NCI-H1436 treated with DMSO at 0.1 percent for 48 hours (cell line): ENCODE measurements at places on chromosomes 2 and 18.

- no peak for DNase-seq
Observed at GRCh38 chr18:37506001-37506400, 59.6 kb downstream of the CELF4 start.

DNA sequence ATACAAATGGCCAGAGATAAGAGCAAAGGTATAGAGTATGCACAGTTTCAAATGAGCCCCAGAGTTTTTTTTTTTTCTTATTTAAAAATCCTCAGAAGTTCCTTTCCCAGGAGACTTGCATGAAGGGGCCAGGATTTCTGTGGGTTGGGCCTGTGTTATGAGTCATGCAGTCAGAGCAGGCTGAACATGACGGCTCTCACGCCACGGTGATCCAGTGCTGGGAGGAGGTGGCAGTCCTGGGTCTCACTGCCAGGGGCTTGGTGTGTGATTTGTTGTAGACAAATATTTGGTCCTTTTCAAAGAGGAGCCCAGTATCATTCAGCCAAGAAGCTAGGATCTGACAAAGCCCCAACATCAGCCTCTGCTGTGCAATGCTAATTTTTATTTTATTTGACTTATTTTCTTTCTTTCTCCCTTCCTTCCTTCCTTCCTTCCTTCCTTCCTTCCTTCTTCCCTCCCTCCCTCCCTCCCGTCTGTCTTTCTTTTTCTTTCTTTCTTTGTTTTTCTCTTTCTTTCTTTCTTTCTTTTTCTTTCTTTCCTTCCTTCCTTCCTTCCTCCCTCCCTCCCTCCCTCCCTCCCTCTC lies 10.4 kb upstream of the KCNE4 start:
- DNase-seq = no peak

- no peak for DNase-seq
Observed at GRCh38 chr18:39786477-39786876, 2168.6 kb upstream of the PIK3C3 start.

DNA sequence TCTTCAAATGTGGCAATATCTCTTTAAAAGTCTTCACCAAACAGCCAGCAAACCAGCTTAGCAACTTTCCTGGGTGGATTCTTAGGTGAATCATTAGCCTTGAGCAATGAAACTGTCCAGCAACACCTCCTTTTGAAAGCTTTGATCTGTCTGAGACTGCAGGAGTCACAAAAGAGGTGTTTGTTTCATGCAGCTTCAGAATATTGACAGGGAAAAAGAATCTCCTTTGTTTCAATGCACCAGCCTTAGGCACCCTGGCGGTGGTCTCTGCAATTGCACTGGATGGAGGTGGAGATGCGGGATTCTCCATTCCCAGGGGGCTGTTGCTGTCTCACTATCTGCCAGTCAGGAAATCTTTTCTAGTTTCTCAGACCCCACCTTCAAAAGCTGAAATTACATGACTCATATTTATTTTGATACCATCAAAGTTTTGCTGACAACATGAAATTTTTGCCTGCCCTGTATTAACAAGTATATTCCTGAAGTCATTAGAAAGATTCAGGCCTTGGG lies 76.0 kb upstream of the DSG1 start:
- no peak for DNase-seq

GRCh38 chr18:49447810-49448745 lies 12.4 kb downstream of the DYM start:
- DNase-seq = no peak

DNA sequence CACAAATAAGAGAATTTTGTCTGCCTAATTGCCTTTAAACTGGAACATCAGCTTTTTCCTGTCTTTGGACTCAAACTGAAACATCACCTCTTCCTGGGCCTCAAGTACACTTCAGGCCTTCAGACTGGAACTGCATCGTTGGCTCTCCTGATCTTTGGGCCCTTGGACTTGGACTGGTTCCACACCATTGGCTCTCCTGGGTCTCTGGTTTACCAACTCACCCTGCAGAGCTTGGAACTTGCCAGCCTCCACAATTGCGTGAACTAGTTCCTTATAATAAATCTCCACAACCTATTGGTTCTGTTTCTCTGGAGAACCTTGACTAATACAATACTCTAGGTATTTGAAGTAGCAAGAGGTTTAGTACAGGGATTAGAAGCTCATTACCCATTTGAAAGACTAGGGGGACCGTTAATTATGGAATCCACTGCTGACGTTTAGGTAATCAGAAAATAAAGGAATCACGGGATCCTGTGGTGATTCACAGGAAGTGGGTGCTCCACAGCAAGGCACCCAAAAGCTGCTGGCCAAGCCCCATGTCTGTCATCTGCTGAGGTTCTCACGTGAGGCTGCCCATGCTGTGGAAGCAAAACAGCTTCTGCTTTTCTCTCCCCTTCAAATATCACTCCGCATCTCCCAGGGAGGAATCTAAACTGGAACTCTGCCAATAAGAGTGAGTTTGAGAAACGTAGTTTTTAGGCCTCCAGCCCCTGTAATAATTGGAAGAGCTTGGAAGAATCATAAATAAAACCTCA lies 20.0 kb upstream of the SGPP2 start:
- DNase-seq = no peak

GRCh38 chr2:187547353-187547979 lies 6.8 kb downstream of the TFPI start:
- DNase-seq = no peak

DNA sequence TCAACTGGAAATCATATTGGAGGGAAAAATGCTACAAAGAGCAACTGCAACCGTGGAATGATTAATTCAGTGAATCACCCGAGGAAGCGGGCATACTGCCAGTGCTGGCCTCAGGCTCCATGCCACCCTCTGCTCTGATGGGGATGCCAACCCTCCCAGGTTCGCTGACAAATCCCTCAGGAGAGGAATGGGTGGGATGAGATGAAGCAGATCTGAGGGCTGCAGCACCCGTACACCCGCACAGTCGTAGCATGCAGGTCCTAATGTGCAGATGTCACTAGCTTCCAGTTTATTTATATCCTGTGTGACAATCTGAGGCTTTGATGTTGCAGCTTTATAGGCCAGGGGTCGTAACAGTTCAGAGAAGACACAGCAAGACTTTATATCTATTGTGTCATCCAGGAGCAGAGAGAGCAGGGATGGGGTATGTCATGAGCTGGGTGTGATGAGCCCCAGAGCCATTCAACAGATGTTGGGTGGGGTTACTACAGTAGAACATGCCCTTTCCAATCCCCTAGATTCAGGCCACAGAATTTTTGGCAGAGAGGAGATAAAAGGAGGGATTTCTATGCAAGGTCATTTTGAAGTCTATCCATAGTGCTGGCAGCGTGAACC lies 44.6 kb downstream of the DPP4 start:
- DNase-seq = no peak

- DNase-seq = no peak
Observed at GRCh38 chr2:74739129-74739528, 85.1 kb downstream of the SEMA4F start.

DNA sequence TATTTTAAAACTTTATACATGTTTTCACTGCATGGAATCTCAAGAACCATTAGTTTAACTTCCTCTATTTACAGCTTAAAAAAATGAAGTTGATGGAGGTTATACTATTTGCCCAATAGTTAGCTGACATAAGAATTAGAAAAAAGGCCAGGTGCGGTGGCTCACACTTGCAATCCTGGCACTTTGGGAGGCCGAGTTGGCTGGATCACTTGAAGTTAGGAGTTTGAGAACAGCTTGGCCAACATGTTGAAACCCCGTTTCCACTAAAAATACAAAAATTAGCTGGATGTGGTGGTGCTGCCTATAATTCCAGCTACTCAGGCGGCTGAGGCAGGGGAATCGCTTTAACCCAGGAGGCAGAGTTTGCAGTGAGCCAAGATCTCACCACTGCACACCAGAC lies 125.1 kb upstream of the CDH19 start:
- DNase-seq = no peak

GRCh38 chr2:221448057-221448843 lies 123.9 kb downstream of the EPHA4 start:
- no peak for DNase-seq

GRCh38 chr2:64186699-64187605 lies 42.7 kb upstream of the PELI1 start:
- no peak for DNase-seq

DNA sequence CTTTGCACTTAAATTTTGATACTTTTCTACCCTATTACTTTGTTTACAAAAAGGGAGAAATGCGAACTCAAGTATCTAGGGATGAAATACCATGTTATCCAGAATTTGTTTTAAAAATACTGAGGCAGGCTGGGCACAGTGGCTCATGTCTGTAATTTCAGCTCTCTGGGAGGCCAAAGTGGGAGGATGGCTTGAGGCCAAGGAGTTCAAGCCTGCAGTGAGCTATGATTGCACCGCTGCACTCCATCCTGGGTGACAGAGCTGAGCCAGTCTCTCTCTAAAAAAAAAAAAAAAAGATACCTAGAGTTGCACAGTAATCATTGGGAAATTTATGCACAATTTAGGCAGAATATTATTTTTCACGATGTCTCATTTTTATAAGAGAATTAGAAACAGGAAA lies 12.4 kb upstream of the VAPA start:
- no peak for DNase-seq

DNA sequence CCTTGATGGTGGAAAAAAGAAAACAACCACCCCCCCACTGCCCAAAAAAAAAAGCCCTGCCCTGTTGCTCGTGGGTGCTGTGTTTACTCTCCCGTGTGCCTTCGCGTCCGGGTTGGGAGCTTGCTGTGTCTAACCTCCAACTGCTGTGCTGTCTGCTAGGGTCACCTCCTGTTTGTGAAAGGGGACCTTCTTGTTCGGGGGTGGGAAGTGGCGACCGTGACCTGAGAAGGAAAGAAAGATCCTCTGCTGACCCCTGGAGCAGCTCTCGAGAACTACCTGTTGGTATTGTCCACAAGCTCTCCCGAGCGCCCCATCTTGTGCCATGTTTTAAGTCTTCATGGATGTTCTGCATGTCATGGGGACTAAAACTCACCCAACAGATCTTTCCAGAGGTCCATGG lies 28.0 kb downstream of the MAL start:
- no peak for DNase-seq

DNA sequence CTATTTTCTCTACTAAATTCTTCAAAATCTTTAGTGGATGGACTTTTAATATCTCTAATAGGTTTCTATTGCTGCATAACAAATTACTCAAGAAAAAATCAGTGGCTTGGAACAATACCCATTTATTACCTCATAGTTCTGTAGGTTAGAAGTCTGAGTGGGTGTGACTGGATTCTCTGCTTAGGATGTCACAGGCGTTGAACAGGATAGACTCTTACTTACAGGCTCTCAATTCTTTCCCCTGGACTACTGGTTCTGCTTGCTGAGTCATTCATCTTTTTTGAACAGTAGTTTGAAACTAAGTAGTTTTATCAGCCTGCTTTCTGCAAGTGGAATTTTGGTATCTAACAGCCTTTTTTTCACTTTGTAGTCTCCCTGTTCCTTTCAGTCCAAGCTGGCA lies 265.4 kb downstream of the ZNF385B start:
- DNase-seq = no peak

GRCh38 chr2:200350850-200351285 lies 44.4 kb downstream of the SPATS2L start:
- DNase-seq = no peak

- no peak for DNase-seq
Observed at GRCh38 chr2:131413148-131413747, 49.3 kb upstream of the RAB6D start.

DNA sequence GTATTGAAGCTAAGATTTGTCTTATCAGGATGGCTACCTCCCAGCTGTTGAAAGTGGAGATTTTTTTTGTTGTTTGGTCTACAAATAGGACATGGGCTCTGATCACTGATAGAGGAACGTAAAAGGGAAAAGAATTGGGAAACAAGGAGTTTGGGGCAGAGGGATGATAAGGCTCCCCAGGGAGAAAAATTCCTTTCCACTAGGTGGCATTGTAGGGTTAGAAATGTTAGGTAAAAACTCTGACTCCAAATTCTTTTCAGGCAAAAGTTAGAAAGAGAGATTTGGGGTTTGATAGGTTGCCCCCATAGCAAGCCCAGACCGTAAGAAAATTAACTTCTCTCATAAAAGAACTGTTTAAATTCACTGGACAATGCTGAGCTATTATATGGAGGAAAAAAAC lies 19.8 kb downstream of the CMPK2 start:
- no peak for DNase-seq

GRCh38 chr2:74497777-74498499 lies 1.5 kb downstream of the LBX2 start:
- DNase-seq = no peak

- no peak for DNase-seq
Observed at GRCh38 chr2:96577501-96577900, 40.9 kb downstream of the ARID5A start.

DNA sequence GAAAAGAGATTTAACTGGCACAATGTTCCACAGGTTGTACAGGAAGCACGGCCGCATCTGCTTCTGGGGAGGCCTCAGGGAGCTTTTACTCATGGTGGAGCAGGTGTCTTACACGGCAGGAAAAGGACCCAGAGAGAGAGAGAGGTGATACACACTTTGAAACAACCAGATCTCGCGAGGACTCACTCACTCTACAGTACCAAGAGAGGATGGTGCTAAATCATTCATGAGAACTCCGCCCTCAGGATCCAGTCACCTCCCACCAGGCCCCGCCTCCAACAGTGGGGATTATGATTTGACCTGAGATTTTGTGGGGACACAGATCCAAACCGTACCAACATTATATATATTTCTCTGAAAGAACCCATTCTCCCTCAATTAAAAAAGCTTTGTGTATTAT lies 79.7 kb upstream of the DOCK10 start:
- DNase-seq = no peak

GRCh38 chr2:104874230-104874629 lies 20.3 kb downstream of the POU3F3 start:
- no peak for DNase-seq

DNA sequence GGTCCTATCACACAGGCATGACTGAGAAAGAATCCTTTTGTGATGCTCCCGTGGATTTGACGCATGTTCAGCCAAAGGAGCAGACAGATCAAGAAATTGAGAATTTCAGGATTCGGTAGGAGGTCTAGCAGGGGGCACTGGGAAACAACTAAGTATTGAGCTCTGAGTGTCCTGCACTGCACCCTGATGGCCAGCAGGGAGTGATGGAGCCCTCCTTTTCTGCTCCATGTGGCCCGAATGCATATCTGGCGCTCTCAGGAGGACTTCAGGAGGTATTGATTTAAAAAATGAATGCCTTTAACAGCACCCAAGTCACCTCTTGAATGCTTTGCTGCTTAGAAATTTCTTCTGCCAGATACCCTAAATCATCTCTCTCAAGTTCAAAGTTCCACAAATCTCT lies 58.0 kb downstream of the ZNF519 start:
- DNase-seq = no peak

- DNase-seq = no peak
Observed at GRCh38 chr18:44895176-44895798, 214.6 kb downstream of the SETBP1 start.

- DNase-seq = no peak
Observed at GRCh38 chr2:195730912-195731311, 73.9 kb downstream of the SLC39A10 start.

- no peak for DNase-seq
Observed at GRCh38 chr2:192194265-192194865, 368 bp downstream of the TMEFF2 start.

DNA sequence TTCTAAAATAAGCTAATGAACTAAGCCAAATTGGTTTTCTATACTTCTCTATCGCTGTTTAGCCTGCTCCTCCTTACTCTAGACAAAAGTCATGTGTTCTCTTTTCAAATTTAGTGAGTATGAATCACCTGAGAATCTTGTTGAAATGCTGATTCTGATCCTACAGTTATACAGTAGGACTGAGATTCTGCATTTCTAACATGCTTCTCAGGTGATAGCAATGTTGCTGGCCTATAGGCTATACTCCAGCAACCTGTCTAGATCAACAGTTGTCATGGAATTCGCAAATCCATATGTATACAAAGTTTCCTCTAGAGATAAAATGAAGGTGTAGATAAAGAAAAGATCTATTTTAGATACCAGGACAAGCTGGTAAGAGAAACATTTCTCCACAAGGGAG lies 62.9 kb downstream of the MEMO1 start:
- no peak for DNase-seq

GRCh38 chr2:39160982-39161381 lies 40.1 kb upstream of the SOS1 start:
- no peak for DNase-seq
